Foreskin melanocyte (primary cell): ENCODE measurements at places on chromosomes 12 and 14.

- DNase-seq = no peak
Observed at GRCh38 chr12:46438719-46439319, 66.2 kb upstream of the SLC38A2 start.

GRCh38 chr14:45699471-45699870 lies 446.5 kb upstream of the MIS18BP1 start:
- DNase-seq = peak; percentile 93

GRCh38 chr14:77018785-77019184 lies 9.7 kb downstream of the IRF2BPL start:
- DNase-seq = no peak

DNA sequence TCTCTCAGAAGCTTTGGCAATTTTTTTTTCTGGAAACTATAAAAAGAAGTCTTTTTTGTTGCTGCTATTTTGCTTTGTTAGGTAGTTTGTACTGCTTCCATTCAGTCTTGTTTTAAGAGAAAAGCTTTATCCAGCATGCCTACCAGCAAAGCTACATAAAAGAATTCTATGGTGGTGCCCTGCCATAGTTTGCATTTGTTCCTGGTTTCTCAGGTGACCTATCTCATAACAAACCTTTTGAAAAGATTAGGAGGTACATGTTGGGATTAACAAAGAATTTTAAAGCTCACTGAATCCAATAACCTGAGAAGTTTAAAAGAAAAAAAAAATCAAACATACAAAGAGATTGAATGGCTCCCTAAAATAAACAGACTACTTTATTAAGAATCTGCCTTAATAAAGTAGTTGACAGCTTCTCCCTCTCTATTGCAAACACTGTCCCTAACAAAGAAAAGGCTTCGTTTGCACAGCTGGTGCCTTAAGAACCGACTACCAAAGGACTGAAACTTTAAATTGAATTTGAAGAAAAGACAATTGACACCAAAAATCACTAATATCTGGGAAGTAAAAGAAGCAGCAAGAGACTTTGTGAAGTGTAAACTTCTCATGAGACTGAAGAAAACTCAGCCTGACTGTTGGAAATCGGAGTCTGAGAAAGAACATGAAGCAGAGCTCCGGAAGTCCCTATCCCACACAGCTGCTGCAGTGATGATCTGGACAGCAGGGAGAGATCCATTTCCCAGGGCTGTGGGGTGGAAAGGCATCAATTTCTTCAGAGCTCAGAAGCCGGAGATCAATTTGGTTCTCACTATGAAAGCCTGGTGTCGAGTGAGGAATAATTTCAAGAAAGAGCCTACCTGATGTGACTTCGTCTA lies 102.7 kb upstream of the PLEKHA5 start:
- DNase-seq = no peak

- DNase-seq = peak; percentile 91
Observed at GRCh38 chr12:6229224-6230218, 29.3 kb downstream of the CD9 start.

- no peak for DNase-seq
Observed at GRCh38 chr12:46390881-46391280, 18.3 kb upstream of the SLC38A2 start.

GRCh38 chr12:40827683-40828592 lies 135.7 kb downstream of the CNTN1 start:
- no peak for DNase-seq
